Activated CD8-positive, alpha-beta memory T cell treated with anti-CD3 and anti-CD28 coated beads for 36 hours (primary cell): ENCODE measurements at places on chromosomes 7 and 10. TPM values are rescaled to one million over a fixed set of nuclear protein-coding genes. Genes with fewer than 3 reads are reported as not detected.

Gene LLCFC1
- total RNA-seq: not detected

Gene NEUROG3
- not detected for total RNA-seq

Gene NFE2L3
- 60.2 TPM for total RNA-seq

Gene TAS2R38
- total RNA-seq: not detected

Gene EBLN1
- total RNA-seq: not detected

Gene CXCL12
- total RNA-seq: not detected

Gene RSPH10B2
- 0.78 TPM for total RNA-seq

Gene HMX2
- total RNA-seq: not detected

Gene ACBD5
- 19.5 TPM for total RNA-seq

Gene ADCYAP1R1
- total RNA-seq: not detected

Gene SPDYE8
- total RNA-seq: not detected

Gene GPR37
- not detected for total RNA-seq

Gene AKR1D1
- total RNA-seq: not detected

Gene AKAP9
- 30.3 TPM for total RNA-seq

Gene CUBN
- 0.59 TPM for total RNA-seq

Gene RPA3
- 155 TPM for total RNA-seq

Gene ENTPD1
- 8.5 TPM for total RNA-seq

Gene CDK14
- 0.40 TPM for total RNA-seq

Gene TMEM176A
- not detected for total RNA-seq

Gene FAM107B
- total RNA-seq: 140 TPM

Gene RAB11FIP2
- 8.2 TPM for total RNA-seq

Gene VIPR2
- total RNA-seq: 0.08 TPM

Gene KLHDC10
- 17.9 TPM for total RNA-seq
